NCI-H2081 treated with DMSO at 0.1 percent for 48 hours (cell line): ENCODE measurements at places on chromosomes 16 and 17.

DNA sequence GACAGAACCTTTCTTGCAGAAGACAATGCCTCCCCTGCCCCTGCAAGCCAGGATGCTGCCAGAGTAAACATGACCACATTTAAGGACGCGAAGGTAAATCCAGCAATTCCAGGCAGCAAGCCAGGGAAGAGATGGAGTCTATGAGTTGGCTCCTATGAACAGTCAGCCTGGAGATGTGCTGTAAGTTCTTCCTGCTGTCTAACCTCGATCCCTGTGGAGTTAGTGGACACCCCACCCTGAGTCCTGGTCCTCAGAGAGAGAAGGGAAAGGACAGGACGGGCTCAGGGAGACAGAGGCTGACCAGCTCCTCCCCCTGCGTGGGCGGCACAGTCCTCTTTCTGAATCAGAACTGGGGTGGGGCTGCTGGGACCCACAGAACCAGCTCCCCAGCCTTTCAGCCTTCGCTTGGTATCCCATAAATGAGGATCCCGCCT is 24.9 kb downstream of the CDC42EP4 start:
- no peak for DNase-seq

DNA sequence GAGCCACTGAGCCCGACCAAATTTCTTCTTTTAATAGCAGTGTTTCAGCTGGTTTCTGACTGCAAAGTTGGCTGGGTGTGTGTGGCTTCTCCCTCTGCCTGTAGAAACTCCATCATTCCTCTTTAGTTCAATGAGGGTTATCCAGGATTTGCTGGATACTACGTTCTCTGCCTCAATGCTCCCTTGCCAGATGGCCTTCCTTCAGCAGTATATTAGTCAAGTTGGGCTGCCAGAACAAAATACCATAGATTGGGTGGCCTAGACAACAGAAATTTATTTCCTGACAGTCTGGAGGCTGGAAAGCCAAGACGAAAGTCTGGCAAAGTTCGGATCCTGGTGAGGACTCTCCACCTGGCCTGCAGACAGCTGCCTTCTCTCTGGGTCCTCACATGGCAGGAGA is 103.7 kb downstream of the NOG start:
- DNase-seq: no peak

- no peak for DNase-seq
These were observed 31.5 kb downstream of the NLRP1 start for GRCh38 chr17:5552841-5553240.

DNA sequence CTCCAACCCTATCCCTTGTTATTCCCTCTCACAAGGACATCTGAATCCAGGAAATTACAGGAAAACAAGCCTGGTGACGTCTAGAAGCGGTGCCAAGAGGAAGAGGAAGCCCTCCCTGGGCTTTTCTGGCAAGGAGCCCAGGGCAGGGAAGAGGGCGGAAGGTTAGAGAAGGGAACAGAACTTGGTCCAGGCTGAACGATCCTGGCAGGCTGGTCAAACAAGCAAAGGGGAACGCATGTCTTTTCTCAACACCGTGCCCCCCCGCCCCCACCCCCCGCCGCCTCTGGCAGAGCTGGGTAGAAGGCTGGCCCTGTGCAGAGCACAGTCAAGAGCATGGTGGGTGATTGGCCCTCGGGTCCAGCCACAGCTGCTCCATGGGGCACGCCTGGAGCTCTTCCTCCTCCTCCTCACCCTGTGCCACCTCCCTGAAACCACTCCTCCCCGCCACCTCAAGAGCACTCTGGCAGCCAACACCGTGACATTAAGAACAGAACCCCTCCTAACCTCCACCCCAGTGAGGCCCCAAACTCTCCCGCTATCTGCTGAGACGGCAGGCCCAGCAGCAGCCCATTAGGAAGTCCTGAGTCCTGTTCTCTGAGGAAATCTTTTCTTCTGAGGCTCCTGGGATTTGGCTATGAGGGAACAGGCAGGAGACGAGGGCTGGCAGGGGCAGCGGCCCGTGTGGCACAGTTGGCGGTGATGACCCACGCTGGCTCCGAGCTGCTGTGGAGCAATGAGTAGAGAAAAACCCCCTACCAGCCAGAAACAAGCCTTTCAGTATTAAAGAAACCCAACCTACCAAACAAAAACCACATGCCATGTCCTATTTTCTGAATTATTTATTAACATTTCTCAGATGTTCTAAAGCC is 7.3 kb downstream of the C16orf86 start:
- DNase-seq: no peak

- DNase-seq: no peak
These were observed 39.7 kb upstream of the IRX3 start for GRCh38 chr16:54326266-54326662.

GRCh38 chr17:417691-418420 is 65.2 kb upstream of the RPH3AL start:
- DNase-seq: no peak

DNA sequence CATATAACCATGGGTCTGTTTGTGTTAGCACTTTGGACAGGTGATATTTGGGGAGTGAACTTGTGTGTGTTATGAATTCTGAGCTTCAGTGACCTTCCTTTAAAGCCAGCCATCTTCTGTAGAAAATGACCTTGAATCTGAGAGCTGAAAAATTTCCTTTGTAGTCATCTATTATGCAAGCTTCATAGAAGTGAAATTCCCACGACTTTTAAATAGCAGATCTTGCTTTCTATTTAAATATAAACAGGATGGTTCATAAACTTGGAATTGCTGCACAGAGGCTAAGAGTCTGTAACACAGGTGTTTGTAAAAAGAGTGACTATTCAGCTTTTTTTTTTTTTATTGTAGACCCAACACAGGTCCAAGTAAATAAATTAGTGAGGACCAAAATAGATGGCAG is 85.5 kb downstream of the MARCHF10 start:
- DNase-seq: no peak

DNA sequence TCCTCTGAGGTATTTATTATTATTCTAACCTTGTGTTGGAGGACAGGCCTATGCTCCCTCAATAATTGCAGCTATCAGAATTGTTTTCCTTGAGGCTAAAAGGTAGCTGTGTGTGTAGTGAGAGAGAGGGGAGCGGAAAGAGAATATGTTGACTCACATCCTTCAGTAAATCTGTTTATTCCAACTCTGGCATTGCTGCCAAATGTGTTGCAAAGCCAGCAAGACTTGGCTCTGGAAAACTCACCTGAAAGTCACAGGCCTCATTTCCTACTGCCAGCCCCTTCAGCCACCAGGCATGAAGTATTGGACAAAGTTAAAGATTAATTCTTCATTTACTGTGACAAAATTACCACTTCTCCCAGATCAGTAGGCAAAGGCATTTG is 9.6 kb downstream of the CA10 start:
- peak; percentile 48 for DNase-seq

DNA sequence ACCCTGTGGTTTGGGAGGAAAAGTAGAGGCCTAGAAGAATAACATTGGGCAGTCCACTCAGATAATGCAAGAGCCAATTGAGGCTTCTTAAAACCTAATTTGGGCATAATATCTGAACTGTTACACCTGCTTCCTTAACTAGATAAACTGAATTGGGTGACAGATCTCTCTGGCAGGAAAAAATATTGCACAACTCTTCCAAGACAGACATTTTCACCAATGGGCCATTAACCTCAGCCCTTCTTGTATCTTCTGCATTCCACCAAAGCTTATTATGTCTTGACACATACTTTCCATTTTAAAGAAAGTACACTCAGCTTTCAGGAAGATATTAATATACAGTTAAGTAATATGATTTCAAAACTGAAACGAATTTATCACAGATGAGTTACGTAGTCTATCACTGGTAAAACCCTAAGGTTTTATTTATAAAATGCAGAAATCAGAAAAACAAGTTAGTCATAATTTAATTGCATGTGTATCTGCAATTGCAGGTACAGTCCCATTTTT is 79.9 kb upstream of the MON1B start:
- DNase-seq: no peak

DNA sequence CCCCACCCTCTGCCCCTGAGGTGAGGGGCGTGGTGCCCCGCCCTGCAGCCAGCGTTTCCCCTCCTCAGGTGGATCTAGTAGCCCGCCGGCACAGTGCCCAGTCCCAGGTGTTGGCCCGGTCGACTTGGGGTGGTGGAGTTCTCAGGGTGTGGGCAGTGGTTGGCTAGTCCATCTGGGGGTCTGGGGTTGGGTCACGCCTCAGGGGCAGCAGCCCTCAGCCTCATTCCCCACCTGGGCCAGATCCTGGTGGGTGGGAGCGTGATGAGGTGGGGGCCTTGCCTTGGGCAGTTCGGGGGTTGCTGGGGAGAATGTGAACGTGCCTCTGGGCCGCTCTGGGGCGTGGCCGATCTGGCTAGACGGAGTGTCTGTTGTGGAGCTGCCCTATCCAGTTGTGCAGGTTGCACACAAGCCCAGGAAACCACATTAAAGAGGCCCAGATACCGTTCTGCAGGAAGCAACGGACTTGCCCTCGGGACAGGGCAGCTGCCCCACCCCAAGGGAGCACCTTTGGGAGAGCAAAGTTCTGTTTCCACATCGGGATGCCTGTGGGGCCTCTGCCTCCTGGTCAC is 32.0 kb downstream of the GSE1 start:
- DNase-seq: no peak

DNA sequence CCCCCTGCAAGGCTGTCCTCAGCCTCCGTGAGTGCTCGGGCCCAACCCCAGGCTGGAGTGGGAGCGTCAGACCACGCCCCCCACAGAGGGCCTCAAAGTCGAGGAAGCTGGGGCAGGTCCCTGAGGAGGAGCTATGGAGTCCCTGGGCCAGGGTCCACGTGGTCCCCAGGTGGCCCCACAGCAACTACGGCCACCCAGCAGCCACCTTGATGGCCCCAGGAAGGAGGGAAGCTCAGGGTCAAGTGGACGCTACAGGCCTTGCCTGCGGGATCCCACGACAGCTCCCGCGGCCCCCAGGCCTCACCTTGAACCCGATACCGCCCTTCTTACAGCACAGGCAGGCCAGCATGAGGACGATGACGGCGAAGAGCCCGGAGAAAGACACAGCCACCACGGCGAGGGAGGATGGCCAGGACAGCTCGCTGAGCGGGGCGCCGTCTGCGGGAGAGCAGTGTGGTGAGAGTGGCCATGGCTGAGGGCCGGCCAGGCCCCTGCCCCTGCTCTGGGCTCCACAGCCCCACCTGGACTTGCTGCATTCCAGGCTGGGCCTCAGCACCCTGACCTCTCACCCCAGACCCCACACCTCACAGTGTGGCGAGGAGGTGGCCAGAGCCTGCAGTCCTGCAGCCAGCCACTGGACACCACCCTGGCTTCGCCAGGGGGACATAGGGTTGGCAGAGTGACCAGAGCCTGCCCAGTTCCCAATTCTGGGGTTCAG is 31.1 kb upstream of the PVALEF start:
- no peak for DNase-seq

- no peak for DNase-seq
These were observed 371.5 kb downstream of the SEC14L1 start for GRCh38 chr17:77512062-77512946.
